ENCODE measurements at places on chromosomes 13 and 19.

DNA sequence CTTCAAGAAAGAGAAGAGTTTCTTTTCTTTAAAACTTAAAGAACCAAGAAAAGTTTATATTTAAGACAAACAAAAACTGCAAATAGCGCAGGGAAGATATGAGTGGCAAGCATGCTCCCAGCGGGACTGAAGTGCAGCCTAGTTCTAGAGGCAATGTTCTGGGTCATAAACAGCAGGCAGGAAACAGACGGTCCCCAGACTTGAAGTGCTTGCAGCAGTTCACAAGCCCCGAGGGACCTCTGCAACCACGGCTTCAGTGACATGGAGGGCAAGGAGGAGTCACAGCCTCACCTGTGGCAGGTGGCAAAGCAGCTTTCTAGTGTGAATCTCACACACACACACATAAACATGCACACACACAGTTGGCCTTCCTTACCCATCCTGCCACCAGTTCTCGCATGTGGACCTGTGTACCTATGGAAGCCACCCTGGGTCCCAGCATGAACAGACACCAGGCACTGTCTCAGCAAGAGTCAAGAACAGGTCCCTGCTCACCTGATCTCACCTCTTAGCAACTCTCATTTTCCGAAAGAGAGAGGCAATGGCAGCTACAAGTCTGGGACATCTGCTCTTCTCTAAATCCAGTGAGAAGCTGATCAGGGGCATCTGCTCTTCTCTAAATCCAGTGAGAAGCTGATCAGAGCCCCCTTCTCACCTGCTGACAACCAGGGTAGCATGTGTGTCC lies 162.0 kb downstream of the EFNB2 start:
- DNase-seq = no peak

- no peak for DNase-seq
These were observed 1390.5 kb downstream of the EFNB2 start for GRCh38 chr13:105144936-105145335.

GRCh38 chr19:1248786-1249297 lies 459 bp downstream of the MIDN start:
- peak; percentile 71 for DNase-seq

DNA sequence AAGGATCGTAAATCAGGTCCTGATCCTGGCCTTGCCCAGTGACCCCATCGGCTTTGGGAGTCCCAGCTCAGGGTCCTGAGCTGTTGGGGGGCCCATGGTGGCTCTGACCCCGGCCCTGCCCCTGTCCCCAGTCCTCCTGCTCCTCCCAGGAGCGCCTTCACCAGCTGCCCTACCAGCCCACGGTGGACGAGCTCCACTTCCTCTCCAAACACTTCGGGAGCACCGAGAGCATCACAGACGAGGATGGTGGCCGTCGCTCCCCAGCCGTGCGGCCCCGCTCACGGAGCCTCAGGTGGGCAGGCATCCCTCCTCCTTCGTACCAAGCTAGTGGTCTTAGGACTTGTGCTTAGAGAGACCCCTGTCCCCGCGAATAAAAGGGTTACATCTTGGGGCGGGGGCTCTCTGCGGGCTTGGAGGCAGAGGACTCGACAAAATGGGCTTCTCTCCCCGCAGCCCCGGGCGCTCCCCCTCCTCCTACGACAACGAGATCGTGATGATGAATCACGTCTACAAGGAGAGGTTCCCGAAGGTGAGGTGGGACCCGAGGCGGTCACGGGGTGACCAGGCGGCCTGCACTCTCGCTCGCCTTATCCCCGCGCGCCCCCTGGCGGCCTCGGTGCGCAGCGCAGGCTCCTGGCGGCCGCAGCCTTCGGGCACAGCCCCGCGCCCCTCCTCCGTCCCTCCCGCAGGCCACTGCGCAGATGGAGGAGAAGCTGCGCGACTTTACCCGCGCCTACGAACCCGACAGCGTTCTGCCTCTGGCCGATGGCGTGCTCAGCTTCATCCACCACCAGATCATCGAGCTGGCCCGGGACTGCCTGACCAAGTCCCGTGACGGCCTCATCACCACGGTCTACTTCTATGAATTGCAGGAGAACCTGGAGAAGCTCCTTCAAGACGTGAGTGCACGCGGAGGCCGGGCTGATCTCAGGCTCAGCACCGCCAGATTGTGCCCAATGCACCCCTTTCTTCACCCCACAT lies 9.1 kb downstream of the MAST1 start:
- peak; percentile 87 for DNase-seq

GRCh38 chr13:35926859-35927530 lies 204.2 kb downstream of the DCLK1 start:
- no peak for DNase-seq

Data from KBM-7 (cell line).